Nephron progenitor cell (in vitro differentiated cells): ENCODE measurements at places on chromosomes 5 and 9.

- no peaks in the 10 kb centered on the region for H3K36me3 ChIP-seq
- H3K27ac ChIP-seq, result no peak overlapping the region
- H3K27me3 ChIP-seq, result no peaks in the 10 kb centered on the region
- no peak for DNase-seq
- H3K4me3 ChIP-seq, result no peak overlapping the region
Measured at GRCh38 chr5:84287951-84288350, 96.7 kb downstream of the EDIL3 start.

- H3K27ac ChIP-seq, result peak overlapping the region; percentile 70
- H3K4me3 ChIP-seq, result no peak overlapping the region
- peaks cover 3% of the 10 kb centered on the region for H3K27me3 ChIP-seq
Measured at GRCh38 chr5:18553269-18553668, 919.0 kb downstream of the TAF11L14 start.

DNA sequence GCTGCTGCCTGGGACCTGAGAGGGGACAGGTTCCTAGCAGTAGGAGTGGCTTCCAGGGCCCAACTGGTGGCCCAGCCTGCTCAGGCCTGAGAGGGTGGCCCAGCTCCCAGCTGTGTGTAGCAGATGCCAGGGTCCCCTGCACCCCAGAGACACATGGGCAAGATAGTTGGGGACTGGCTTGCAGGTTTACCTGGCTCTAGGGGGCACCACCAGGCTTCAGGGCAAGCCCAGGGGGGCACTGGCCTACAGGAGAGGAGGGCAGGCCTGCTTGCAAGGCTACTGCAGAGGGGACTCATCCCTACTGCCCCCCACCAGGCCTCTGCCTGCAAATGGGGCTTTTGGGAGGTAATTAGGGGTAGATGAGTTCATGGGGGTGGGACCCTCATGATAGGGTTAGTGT lies 123.3 kb downstream of the ZNF354C start:
- H3K4me1 ChIP-seq, result peaks cover 74% of the 10 kb centered on the region
- no peak overlapping the region for H3K4me3 ChIP-seq
- H3K27me3 ChIP-seq, result peaks cover under 1% of the 10 kb centered on the region
- no peak overlapping the region for H3K27ac ChIP-seq
- H3K36me3 ChIP-seq, result peaks cover 20% of the 10 kb centered on the region

DNA sequence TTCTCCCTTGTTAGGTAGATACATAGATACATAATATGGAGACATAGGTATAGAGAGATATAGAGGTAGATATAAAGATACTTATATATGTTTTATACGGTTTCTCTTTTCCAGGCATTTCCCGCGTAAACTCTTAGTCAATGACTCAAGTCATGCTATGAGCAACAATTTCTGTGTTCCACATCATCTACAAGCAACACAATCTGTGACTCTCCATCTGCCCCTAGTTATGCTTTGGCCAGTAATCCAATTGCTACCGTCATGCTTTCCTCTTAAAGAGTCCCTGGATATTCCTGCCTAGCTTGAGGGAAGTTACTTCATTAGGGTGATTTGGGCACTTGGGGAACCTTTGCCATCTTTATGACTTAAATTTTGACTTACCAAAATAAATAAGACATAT lies 129.0 kb upstream of the ADAMTS16 start:
- no peak overlapping the region for H3K4me3 ChIP-seq
- H3K27ac ChIP-seq, result no peak overlapping the region
- DNase-seq, result no peak
- peaks cover 9% of the 10 kb centered on the region for H3K4me1 ChIP-seq
- no peaks in the 10 kb centered on the region for H3K36me3 ChIP-seq
- H3K27me3 ChIP-seq, result peaks cover 8% of the 10 kb centered on the region

DNA sequence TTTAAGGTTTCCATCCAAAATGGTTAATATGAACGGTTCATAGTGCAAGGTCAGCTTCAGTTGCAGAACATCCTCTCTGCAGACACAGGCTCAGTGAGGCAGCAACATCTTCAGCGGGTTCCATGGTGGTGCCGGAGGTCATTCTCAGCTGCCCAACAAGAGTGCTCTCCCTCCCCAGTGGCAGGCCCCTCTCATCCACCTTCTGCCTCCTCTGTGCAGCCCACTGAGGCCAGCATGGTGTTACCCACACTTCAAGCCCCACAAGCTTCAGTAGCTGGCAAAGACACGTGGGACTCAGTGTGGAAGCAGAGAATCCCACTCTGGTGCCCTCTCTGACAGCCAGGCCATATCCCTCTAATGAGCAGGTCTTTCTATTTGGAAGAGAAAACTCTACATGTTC lies 4.1 kb upstream of the ARSI start:
- H3K27ac ChIP-seq, result no peak overlapping the region
- H3K4me3 ChIP-seq, result no peak overlapping the region
- no peak for DNase-seq
- H3K4me1 ChIP-seq, result peaks cover 80% of the 10 kb centered on the region
- H3K36me3 ChIP-seq, result no peaks in the 10 kb centered on the region
- H3K27me3 ChIP-seq, result peaks cover under 1% of the 10 kb centered on the region

DNA sequence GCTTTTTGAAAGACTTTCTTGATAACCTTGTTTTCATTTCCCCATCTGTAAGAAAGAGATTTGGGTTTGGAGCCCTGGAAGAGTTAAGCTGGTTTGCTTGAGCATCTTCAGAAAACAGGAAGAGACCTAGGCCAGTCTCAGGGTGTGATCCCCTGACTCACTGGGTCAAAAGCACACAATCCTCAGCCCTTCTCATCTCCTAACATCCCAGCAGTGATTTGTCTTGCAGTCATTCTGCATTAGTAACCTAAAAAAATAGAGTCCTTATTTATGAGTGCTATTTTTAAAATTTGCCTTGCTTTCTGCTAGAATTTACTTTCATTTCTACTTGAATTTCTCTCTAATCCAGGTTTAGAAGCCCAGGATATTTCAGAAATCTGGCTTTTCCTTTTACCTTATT lies 16.4 kb upstream of the ARSB start:
- DNase-seq, result no peak
- H3K4me1 ChIP-seq, result no peaks in the 10 kb centered on the region
- H3K27me3 ChIP-seq, result peaks cover 10% of the 10 kb centered on the region
- no peaks in the 10 kb centered on the region for H3K36me3 ChIP-seq

DNA sequence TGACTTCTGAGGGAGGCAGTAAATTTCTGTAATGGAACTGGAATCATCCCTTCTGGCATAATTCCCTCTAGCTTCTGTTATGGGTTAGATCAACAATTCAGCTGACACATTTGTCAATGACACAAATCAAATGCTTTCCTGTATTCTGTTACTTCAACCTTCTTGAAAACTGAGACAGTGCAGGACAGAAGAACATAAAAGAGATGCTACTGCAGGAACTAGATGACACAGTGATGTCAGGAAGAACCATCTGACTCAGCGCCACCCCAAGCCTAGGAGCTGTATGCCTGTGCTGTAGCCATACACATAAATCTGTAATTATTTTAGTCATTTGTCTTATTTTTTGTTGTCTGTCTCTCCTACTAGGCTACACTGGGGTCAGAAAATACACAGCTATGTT lies 18.2 kb upstream of the CEP120 start:
- no peaks in the 10 kb centered on the region for H3K4me1 ChIP-seq
- H3K27ac ChIP-seq, result no peak overlapping the region
- no peaks in the 10 kb centered on the region for H3K27me3 ChIP-seq
- H3K36me3 ChIP-seq, result no peaks in the 10 kb centered on the region
- no peak overlapping the region for H3K4me3 ChIP-seq
- DNase-seq, result no peak

GRCh38 chr9:95030920-95031642 lies 286.4 kb downstream of the FANCC start:
- DNase-seq, result no peak
- H3K27ac ChIP-seq, result peak overlapping the region; percentile 11
- no peak overlapping the region for H3K4me3 ChIP-seq
- H3K4me1 ChIP-seq, result peaks cover 59% of the 10 kb centered on the region

- no peak overlapping the region for H3K27ac ChIP-seq
- no peak for DNase-seq
- H3K4me1 ChIP-seq, result no peaks in the 10 kb centered on the region
- H3K27me3 ChIP-seq, result peaks cover 44% of the 10 kb centered on the region
- H3K4me3 ChIP-seq, result no peak overlapping the region
Measured at GRCh38 chr5:175344331-175345195, 99.4 kb downstream of the DRD1 start.

DNA sequence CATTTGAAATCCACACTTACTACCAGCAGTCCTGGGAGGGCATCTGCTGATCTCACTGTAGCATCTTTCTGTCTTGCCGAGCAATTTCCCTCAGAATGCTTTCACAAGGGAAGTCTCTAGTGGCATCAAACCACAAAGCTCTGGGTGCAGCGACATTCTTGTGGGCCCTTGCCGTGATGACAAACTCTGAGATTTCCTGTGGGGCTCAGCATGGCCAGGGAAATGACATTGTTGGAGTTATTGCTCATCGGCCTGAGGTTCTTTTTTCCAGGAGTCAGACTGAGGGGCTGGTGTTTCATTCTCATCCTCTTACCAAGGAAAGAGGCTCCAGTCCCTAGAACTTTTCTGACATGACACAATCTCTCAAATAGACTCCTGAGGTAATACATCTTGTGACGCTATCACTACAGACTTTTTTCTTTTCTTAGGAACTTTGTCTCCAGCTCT lies 51.4 kb downstream of the PFDN1 start:
- no peak for DNase-seq
- H3K4me1 ChIP-seq, result peaks cover 10% of the 10 kb centered on the region
- no peak overlapping the region for H3K27ac ChIP-seq
- no peaks in the 10 kb centered on the region for H3K27me3 ChIP-seq
- peaks cover 32% of the 10 kb centered on the region for H3K36me3 ChIP-seq
- H3K4me3 ChIP-seq, result no peak overlapping the region

- H3K4me1 ChIP-seq, result peaks cover 18% of the 10 kb centered on the region
- no peak for DNase-seq
- H3K36me3 ChIP-seq, result peaks cover 30% of the 10 kb centered on the region
Measured at GRCh38 chr9:132591751-132592314, 9.4 kb downstream of the BARHL1 start.

DNA sequence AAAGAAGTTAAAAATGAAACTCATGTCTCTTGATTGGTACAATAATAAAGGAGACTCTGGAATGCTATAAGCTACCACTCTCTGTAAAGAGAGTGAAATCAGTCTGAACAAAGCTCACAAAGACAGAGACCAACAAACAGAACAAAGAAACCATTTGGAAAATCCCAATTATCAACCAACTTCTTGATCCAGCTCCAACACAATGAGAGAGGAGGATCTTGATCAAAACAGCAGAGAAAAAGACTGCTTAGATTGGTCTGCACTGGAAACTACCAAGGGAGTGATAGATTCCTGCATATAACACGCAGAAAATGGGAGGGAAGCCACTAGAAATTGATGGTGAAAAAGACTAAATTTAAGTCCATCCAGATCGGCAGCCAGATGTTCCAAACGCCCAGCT lies 23.1 kb upstream of the RNF38 start:
- H3K36me3 ChIP-seq, result peaks cover 64% of the 10 kb centered on the region
- no peak overlapping the region for H3K4me3 ChIP-seq
- H3K4me1 ChIP-seq, result peaks cover 21% of the 10 kb centered on the region
- H3K27ac ChIP-seq, result peak overlapping the region; percentile 47
- DNase-seq, result no peak

DNA sequence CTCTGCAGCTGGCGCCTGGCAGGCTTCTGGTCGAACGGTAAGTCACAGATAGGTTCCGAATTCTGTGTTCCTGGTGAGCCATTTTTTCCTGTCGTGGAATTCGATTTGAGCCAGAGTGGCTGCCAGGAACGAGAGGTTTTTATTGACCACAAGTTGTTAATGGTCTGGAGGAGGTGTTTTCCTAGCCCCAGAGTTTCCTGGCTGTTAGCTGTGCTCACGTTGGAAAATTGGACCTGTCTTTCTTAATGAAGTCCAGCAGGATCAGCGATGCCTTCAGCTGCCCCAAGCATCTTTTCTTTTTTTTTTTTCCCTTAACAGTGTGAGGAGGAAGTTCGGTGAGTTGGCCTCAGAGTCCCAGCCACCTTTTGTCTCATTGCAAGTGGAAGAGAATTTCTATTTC lies 62.9 kb downstream of the COL5A1 start:
- H3K4me1 ChIP-seq, result peaks cover 39% of the 10 kb centered on the region
- H3K36me3 ChIP-seq, result peaks cover 5% of the 10 kb centered on the region
- no peak overlapping the region for H3K4me3 ChIP-seq
- DNase-seq, result no peak
- peak overlapping the region; percentile 90 for H3K27ac ChIP-seq

GRCh38 chr9:96085491-96086143 lies 210.1 kb downstream of the ERCC6L2 start:
- H3K36me3 ChIP-seq, result no peaks in the 10 kb centered on the region
- H3K27me3 ChIP-seq, result peaks cover 13% of the 10 kb centered on the region
- H3K4me3 ChIP-seq, result no peak overlapping the region
